ENCODE measurements at places on chromosomes 2 and 18.

- DNase-seq = no peak
These were observed 678.7 kb downstream of the PLCL1 start for GRCh38 chr2:198483051-198483450.

GRCh38 chr2:4122726-4123125, 419.4 kb downstream of the DCDC2C start:
- DNase-seq = no peak

DNA sequence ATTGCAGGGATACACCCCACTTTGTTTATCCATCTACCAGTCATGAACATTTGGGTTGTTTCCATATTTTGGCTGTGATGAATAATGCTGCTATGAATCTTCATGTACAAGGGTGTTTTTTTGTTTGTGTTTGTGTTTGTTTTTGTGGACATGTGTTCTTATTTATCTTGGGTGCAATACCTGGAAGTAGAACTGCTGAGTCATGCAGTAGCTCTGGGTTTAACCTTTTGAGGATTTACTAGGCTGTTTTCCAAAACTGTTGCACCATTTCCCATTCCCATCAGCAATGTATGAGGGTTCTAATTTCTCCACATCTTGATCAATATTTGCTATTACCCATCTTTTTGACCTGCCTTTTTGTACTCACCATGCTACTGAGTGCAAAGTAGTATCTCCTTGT, 140.0 kb upstream of the CYP1B1 start:
- DNase-seq = no peak

DNA sequence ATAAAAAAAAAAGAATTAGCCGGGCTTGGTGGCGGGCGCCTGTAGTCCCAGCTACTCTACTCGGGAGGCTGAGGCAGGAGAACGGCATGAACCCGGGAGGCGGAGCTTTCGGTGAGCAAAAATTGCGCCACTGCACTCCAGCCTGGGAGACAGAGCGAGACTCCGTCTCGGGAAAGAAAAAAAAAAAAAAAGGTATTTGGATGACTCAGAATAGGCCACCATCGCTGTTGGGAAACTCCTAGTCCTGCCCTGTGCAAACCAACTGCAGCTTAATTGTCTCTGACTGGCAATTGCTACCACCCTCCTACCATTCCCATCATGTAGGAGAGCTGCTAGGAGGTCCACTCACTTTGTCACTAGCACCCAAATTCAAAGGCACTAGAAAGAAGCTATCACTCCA, 43.5 kb downstream of the ATP8B1 start:
- no peak for DNase-seq

DNA sequence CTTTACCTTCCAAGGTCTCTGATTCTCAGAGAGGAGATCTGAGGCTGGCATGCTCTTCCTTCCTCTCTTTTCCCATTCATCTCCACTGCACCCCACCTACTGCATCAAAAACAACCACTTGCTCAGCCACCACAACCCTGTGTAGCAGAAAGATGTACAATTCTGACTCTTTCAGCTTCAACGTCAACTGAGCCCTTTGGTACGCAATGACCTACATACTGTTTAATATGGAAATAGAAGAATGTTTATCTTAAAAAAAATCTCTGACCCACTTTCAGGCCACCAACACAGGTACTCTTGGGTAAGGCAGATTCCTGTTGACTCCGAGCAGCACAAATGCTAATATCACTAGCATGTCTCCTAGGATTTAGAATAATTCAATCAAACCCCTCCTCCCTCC, 76.2 kb upstream of the AFF3 start:
- no peak for DNase-seq
